ENCODE measurements at places on chromosomes 2 and 18.
A peak's percentile ranks its signal among the peaks of the same experiment; 100 is the strongest.

GRCh38 chr2:16302431-16303272 lies 362.3 kb downstream of the MYCN start:
- DNase-seq: no peak

DNA sequence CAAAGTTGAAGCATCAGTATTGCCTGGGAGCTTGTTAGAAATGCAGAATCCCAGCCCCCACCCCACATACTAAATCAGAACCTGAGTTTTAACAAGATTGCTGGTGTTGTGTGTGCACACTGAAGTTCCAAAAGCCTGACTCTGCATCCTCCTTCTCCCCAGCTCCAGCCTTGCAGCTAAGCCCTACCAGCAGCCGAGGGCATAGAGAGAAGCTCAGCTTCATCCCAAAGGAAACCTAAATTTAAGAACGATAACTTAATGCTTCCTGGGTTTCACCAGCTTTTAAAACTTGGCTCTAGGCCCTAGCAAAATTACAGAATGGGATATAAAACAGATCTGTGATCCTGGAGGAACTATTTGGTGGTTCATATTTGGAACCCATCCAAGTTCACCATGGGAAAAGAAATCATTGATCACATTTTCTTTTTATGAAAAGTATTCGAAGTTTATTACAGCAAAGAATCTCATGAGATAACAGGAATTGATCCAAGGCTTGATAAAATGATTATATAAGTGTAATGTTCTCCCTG lies 11.1 kb downstream of the SMYD1 start:
- no peak for DNase-seq

DNA sequence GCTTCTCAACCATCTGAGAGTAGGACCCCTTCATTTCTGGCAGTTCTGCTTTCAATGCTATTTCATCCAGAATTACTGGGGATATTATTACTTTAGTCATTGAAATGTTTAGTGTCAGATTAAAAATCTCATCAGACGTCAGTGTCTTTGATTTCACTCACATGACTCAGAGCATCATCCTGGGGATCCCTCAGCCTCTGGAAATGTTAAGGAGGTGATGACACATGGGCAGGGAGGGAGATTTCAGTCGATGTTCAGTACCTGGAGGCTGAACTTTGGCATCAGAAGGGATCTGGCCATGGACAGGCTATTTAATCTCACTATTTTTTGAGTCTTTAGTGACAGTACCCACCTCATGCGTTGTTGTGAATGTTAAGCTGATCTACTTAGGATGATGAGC lies 39.1 kb downstream of the OSBPL6 start:
- peak; percentile 83 for DNase-seq

- DNase-seq: no peak
Measured at GRCh38 chr18:43004421-43004820, 111.1 kb downstream of the RIT2 start.

DNA sequence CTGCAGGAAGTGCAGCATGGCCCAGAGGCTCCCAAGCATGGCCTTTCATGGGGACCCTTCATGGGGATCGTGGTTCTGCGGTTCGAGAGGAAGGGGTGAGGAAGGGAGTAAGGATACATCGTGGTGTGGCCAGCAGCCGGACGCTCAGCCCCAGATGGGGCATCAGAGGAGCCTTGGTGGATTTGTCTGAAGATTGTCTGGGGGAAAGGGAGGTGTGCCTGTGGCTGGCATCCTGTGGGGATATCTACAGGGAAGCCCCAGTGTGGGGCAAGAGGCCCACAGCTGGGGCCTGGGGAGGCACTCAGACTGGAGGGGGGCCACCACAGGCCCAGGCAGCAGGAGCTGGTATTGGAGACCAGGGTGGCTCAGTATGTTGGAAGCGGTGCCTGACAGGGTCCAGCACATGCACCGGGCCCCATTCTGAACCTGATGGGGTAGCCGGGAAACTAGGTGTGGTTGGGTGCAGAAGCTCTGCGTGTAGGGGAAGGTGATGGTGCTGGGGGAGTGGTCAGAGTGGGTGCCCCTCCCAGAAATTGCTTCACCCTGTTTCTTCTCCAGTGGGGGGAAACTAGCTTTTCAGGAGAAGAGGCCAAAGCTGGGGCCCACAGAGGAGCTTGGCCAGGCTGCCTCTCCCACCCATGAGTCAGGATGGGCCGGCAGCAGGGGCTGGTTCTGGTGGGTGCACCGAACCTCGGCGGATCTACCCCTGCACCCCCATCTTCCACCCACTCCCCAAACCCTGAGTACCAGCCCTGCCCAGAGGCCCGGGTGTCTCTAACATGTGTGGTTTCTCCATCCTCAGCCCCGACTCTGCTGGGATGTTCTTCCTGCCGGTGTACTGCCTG lies 274.4 kb upstream of the HDAC4 start:
- no peak for DNase-seq

GRCh38 chr18:27447930-27448329 lies 262.8 kb upstream of the CHST9 start:
- no peak for DNase-seq

GRCh38 chr2:15871239-15871783 lies 69.0 kb upstream of the MYCN start:
- no peak for DNase-seq

- DNase-seq: peak; percentile 26
Measured at GRCh38 chr2:226699321-226699720, 100.3 kb downstream of the IRS1 start.

DNA sequence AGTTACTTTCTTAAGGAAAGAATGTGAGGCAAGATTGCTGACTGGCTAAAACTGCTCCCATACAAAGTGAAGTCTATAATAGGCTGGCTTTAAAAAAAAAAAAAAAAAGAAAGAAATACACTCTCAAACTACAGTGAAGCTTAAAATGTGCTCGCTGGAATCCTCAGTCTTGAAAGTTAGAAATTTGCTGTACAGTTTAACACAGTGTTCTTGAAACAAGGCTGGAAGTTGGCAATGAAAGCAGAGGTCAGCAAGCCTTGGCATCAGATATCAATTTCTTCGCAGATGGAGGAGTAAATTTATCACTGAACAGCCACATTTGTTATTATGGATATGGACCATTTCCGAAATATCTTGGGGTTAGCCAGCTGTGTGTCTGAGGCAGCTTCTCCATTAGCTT lies 392.9 kb downstream of the ZNF516 start:
- no peak for DNase-seq

- no peak for DNase-seq
Measured at GRCh38 chr2:216575465-216575864, 57.8 kb upstream of the IGFBP2 start.

- DNase-seq: no peak
Measured at GRCh38 chr18:27213123-27213717, 28.1 kb upstream of the CHST9 start.

DNA sequence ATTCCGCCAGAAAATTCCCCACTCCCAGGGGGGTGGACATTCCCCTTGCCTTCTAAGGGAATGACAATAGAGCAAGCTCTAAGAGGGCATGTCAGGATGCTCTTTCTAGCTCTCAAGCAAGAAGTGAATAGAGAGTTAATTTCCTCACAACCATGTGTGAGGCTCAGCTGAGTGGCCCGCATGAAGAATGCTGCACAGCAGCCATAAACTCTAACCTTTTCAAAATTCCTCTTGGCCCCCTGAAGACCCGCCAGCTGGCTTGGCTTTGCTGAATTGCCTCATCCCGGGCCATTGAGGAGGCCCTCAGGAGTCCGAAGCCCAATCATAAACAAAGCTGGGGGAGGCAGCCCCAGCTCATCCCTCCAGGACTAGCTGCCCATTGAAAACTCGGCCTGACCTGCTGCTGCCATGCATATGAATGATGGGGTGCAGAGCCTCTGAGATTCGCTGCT lies 38.2 kb downstream of the NRP2 start:
- DNase-seq: no peak

DNA sequence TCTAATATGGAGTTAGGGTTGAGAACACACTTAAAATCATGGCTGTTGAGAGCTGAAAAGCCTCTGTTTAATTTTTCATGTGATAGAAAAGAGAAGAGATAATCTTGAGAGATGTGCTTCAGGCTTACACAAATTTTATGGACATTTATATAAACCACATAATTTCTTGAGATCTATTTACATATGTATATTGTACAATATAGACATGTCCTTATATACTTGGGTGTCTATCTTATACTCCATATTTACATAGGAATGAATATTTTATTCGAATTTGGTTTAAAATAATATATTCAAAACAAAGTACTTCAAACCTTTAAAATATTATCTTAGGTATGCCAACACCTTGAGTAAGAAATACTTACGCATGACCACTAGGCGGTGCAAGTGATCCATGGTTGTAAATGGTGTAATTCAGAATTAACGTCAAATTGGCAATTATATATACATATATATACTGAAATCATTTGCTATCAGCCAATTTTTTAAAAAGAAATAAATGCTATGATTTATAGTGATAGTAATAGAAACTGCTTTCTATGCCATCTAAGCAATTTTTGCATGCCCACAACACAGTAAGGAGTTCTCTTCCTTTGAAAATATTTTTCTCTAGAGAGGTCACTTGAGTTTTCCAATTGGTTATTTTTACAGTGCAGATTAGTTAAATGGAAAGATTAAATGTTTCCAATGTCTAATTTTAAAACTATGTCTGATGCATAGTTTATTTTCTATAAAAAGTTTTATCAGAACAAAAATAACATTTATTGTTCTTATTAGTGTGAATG lies 37.6 kb upstream of the SPAG16 start:
- DNase-seq: peak; percentile 72

DNA sequence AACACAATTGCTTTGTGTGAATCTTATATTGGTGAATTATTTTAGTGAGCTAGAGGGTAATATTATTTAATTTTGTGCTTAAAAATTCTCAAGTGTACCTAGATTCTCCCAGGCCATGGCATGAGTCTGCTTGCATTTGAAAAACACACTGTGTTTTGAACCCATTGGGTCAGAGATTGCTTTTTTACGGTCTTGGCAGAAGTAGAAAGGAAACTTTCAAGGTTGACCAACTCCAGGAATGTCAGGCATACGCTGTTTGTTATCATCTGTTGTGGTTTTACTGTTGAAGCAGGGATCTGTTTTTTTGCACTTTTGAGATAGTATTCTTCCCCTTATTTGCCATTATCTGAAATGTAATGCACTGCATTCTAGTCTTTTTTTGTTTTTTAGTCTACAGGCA lies 377.4 kb downstream of the RPRM start:
- no peak for DNase-seq
